Endodermal cell (in vitro differentiated cells): ENCODE measurements at places on chromosomes 6 and 20. TPM values are rescaled to one million over a fixed set of nuclear protein-coding genes. Genes with fewer than 3 reads are reported as not detected.
A peak's percentile ranks its signal among the peaks of the same experiment; 100 is the strongest.

GRCh38 chr6:47248446-47248845 lies 61.3 kb downstream of the TNFRSF21 start:
- H3K4me1 ChIP-seq, result peaks cover 21% of the 10 kb centered on the region
- no peak overlapping the region for H3K4me3 ChIP-seq
- peaks cover 93% of the 10 kb centered on the region for H3K36me3 ChIP-seq
- H3K27me3 ChIP-seq, result no peaks in the 10 kb centered on the region

- no peaks in the 10 kb centered on the region for H3K36me3 ChIP-seq
- no peaks in the 10 kb centered on the region for H3K4me1 ChIP-seq
- H3K4me3 ChIP-seq, result no peak overlapping the region
- no peak overlapping the region for H3K27ac ChIP-seq
- DNase-seq, result no peak
Measured at GRCh38 chr6:21164768-21165326, 428.7 kb upstream of the SOX4 start.

The MEP1A gene
- not detected in 2 replicates for total RNA-seq

The ADTRP gene
- total RNA-seq, result 0.20 TPM in 1 of 3 replicates, not detected in the others

GRCh38 chr20:38094373-38094891 lies 60.9 kb downstream of the RPRD1B start:
- H3K36me3 ChIP-seq, result peaks cover 26% of the 10 kb centered on the region
- no peak for DNase-seq

- no peaks in the 10 kb centered on the region for H3K4me1 ChIP-seq
- H3K4me3 ChIP-seq, result peak overlapping the region; percentile 79
- no peaks in the 10 kb centered on the region for H3K36me3 ChIP-seq
- no peak overlapping the region for H3K27ac ChIP-seq
- peaks cover 41% of the 10 kb centered on the region for H3K27me3 ChIP-seq
- DNase-seq, result peak; percentile 81
Measured at GRCh38 chr6:28218312-28219248, 6.5 kb upstream of the ZSCAN9 start.

- no peak overlapping the region for H3K4me3 ChIP-seq
- no peaks in the 10 kb centered on the region for H3K36me3 ChIP-seq
Measured at GRCh38 chr6:129992881-129993280, 25.5 kb upstream of the L3MBTL3 start.

The LTB gene
- total RNA-seq, result not detected in 2 replicates

DNA sequence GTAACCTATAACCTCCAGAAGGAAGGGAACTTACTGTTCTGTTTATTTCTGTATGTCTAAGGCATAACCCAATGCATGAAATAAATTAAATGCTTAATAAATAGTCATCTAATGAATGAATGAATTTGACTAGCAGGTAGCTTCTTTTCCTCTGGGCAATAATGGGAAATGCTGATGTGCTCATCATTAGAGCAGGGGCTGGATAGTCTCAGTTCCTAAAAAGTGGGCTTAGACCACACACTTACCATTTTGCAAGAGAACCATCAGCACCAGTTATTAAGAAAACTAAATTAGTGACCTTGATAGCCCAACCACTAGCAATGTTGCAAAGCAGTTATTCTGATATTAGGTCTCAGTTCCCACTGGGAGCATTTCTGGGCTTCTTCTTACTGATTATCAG lies 449.7 kb downstream of the CDC5L start:
- H3K4me3 ChIP-seq, result no peak overlapping the region
- no peak for DNase-seq
- H3K27ac ChIP-seq, result no peak overlapping the region
- H3K36me3 ChIP-seq, result no peaks in the 10 kb centered on the region
- no peaks in the 10 kb centered on the region for H3K27me3 ChIP-seq
- peaks cover 4% of the 10 kb centered on the region for H3K4me1 ChIP-seq

The MAN1A1 gene
- total RNA-seq, result 41.6 and 43.7 TPM in 2 replicates

The MARCKS gene
- total RNA-seq, result 83.8 to 109 TPM (median 91.4 TPM) in 3 replicates

- H3K4me1 ChIP-seq, result peaks cover 5% of the 10 kb centered on the region
- no peak overlapping the region for H3K27ac ChIP-seq
Measured at GRCh38 chr6:108868647-108869046, 20.4 kb downstream of the ARMC2 start.

The SLC24A3 gene
- 1.3 to 2.4 TPM (median 1.5 TPM) in 3 replicates for total RNA-seq

DNA sequence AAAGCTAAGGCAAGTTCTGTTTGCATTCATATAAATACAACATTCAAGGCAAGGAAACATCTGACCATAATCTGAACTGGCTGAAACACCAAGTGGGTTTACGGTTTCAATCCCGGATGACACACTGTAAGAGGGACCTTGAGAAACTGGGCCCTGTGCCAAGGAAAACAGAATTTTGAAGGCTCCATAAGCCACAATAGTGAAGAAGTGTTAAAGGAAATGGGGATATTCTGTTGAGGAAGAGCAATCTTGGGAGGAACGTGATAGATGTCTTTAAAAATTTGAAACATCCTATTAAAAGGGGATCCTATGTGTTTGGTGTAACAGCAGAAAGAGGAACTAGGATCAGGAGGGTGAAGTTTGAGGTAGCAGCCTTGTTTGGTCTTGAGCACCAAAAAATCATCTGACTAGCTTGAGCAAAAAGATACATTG lies 82.4 kb upstream of the TAB2 start:
- H3K27me3 ChIP-seq, result no peaks in the 10 kb centered on the region
- H3K36me3 ChIP-seq, result no peaks in the 10 kb centered on the region
- no peak overlapping the region for H3K4me3 ChIP-seq
- no peak overlapping the region for H3K27ac ChIP-seq
- DNase-seq, result no peak
- H3K4me1 ChIP-seq, result peaks cover 14% of the 10 kb centered on the region

The NHLRC1 gene
- total RNA-seq, result 0.29 to 0.55 TPM (median 0.35 TPM) in 3 replicates

The SCRT2 gene
- not detected in 3 replicates for total RNA-seq

The MTCH1 gene
- total RNA-seq, result 226 to 246 TPM (median 236 TPM) in 3 replicates

DNA sequence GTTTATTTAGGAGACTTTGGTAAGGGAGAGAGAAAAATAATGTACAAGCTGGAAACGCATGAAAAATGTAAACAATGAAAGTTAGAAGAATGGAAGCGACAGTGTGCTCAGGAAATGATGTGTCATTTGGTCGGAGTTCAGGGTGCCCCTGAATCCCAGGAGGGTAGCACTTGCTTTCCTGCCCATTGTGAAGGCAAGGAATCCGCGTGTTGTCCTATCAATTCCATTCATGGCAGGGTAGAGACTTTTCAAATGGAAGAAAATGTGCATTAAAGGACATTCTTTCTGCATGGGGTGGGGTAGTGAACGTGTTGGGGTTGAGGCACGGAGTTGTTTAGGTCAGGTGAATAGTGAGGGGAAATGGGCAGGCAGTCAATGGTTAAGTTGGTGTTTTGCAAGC lies 33.7 kb downstream of the GCNT2 start:
- no peaks in the 10 kb centered on the region for H3K36me3 ChIP-seq
- H3K4me1 ChIP-seq, result peaks cover 11% of the 10 kb centered on the region
- H3K27ac ChIP-seq, result no peak overlapping the region
- H3K27me3 ChIP-seq, result no peaks in the 10 kb centered on the region
- peak; percentile 60 for DNase-seq

The RAB44 gene
- not detected in 3 replicates for total RNA-seq

The DEFB115 gene
- not detected in 3 replicates for total RNA-seq

The CNR1 gene
- 4.4 to 14.5 TPM (median 14.3 TPM) in 3 replicates for total RNA-seq

The FAM209A gene
- 0.40 TPM in 1 of 3 replicates, not detected in the others for total RNA-seq

DNA sequence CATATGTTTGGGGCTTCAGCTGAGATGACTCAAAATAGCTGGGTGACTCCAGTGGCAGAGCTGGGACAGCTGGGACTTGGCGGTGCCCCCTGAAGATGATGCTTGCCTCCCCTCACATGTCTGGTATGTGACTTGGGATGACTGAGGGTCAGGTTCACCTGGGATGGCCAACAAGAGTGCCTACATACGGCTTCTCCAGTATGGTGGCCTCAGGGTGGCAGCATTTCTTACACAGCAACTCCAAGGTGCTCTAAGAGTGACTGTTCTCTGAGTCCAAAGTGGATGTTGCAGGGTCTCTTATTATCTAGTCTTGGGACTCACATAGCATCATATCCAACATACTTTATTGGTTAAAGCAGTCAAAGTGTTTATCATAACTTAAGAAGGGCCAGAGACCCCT lies 87.8 kb upstream of the CENPW start:
- peak; percentile 74 for DNase-seq
- H3K4me3 ChIP-seq, result no peak overlapping the region
- no peaks in the 10 kb centered on the region for H3K36me3 ChIP-seq

The PRDM13 gene
- total RNA-seq, result not detected in 3 replicates

- H3K27me3 ChIP-seq, result no peaks in the 10 kb centered on the region
- DNase-seq, result no peak
- H3K27ac ChIP-seq, result no peak overlapping the region
- H3K36me3 ChIP-seq, result no peaks in the 10 kb centered on the region
- H3K4me3 ChIP-seq, result no peak overlapping the region
- no peaks in the 10 kb centered on the region for H3K4me1 ChIP-seq
Measured at GRCh38 chr6:96659084-96659845, 96.3 kb downstream of the FHL5 start.

The GNRH2 gene
- total RNA-seq, result 0.72 TPM in 1 of 3 replicates, not detected in the others

The HLA-DOA gene
- total RNA-seq, result 10.6 and 11.1 TPM in 2 replicates

The LYRM4 gene
- total RNA-seq, result 30.0 and 32.1 TPM in 2 replicates

GRCh38 chr6:106659859-106660258 lies 30.5 kb downstream of the QRSL1 start:
- H3K4me3 ChIP-seq, result no peak overlapping the region
- H3K36me3 ChIP-seq, result peaks cover 64% of the 10 kb centered on the region
- H3K27me3 ChIP-seq, result no peaks in the 10 kb centered on the region
- H3K27ac ChIP-seq, result no peak overlapping the region

The PHF3 gene
- 72.5 to 91.6 TPM (median 76.5 TPM) in 3 replicates for total RNA-seq
